Hepatocyte (in vitro differentiated cells): ENCODE measurements at places on chromosomes 16 and 17. TPM values are rescaled to one million over a fixed set of nuclear protein-coding genes. Genes with fewer than 3 reads are reported as not detected.
A peak's percentile ranks its signal among the peaks of the same experiment; 100 is the strongest.

Gene ADAD2
- not detected in 2 replicates for total RNA-seq

Gene ST6GALNAC2
- total RNA-seq: 1.4 and 2.3 TPM in 2 replicates

Gene ABCC11
- total RNA-seq: 0.88 and 2.0 TPM in 2 replicates

DNA sequence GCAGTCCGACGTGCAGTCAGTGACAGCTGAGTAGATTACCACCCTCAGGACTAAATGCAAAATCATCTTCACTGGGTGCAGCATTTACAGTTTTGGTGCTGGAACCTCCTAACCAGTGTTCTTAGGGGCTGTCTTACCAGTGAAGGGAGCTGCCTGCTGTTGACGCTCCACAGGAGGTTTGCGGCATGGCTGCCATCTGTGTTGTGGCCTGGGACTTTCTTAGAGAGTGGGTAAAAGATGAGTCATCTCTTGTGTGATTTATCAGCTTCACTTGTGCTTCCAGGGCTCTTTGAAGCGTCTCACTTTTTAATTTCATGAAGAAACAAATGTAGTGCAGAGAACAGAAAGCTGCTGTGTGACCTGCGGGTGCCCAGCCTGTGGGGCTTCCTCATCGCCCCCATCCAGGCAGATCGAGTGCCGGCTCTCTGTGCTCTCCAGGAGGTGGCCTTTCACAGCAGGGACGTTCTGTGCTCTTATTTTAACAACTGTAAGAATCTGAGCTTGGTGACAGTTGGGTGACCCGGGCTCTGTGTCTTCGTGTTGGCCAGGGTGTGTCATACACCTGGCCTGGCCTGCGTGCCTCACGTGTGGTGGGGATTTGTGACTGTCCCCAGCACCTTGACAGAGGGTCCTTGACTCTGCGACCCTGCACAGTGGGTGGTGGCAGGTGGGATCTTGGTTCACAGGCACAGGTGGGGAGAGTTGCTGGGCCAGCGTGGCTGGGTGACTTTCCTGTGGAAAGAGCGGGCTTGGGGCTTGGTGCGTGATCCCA lies 24.3 kb upstream of the ZNF750 start:
- peak; percentile 54 for DNase-seq
- no peak overlapping the region for H3K4me3 ChIP-seq
- H3K27ac ChIP-seq: peak overlapping the region; percentile 59
- no peaks in the 10 kb centered on the region for H3K36me3 ChIP-seq
- no peaks in the 10 kb centered on the region for H3K27me3 ChIP-seq

DNA sequence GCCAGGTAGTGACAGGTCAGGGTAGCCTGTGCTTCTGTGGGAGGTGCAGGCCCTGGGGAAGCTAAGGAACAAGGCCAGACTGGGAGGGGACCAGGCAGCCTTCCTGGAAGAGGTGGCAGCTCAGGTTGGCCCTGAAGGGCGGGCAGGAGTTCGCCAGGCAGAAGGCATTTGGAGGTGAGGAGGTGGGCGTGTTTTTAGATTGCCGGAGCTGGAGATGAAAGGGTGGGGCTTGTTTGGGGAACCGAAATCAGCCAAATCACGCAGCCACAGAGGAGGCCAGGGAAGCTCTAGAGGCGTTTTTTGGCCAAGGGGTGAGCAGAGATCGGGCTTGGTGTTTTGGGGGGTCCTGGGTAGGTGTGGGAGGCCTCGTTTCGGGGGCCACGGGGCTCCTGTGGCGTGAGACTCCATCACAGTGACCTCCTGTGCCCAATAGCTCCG lies 7.6 kb downstream of the ADCY7 start:
- no peaks in the 10 kb centered on the region for H3K36me3 ChIP-seq
- DNase-seq: no peak
- no peaks in the 10 kb centered on the region for H3K27me3 ChIP-seq
- H3K4me1 ChIP-seq: no peaks in the 10 kb centered on the region
- H3K27ac ChIP-seq: no peak overlapping the region

GRCh38 chr17:28712705-28713415 lies 1.2 kb upstream of the PROCA1 start:
- no peaks in the 10 kb centered on the region for H3K27me3 ChIP-seq
- peaks cover 30% of the 10 kb centered on the region for H3K4me1 ChIP-seq
- H3K27ac ChIP-seq: peak overlapping the region; percentile 97
- H3K4me3 ChIP-seq: no peak overlapping the region
- DNase-seq: no peak

GRCh38 chr16:2471016-2471652 lies at the start of gene NTN3:
Gene NTN3, plus strand, starts transcription at chr16:2471297. Its CDS starts 405 bp downstream, at chr16:2471702.
- H3K36me3 ChIP-seq: no peaks in the 10 kb centered on the region
- peak; percentile 84 for DNase-seq
- H3K4me1 ChIP-seq: peaks cover 63% of the 10 kb centered on the region
- H3K27me3 ChIP-seq: peaks cover 8% of the 10 kb centered on the region
- H3K4me3 ChIP-seq: peak within 1 kb of the TSS; percentile 55

DNA sequence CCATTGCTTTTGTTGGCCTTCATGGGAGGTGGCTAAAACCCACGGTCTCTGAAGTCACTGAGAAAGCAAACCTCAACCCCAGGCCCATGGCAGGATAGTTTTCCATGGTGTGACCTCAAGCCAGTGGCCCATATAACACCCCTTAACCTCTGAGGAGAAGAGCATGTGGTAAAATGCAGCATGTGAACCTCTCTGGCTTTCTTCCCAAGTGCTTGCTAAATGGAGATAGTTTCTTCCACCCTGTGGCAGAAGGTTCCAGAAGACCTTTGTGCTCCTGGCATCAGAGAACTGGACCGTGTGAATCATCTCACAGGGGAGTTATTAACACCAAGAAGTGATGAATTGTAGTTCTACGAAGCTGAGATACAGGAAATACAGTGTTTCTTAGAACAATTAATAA lies 47.3 kb downstream of the MYOCD start:
- no peaks in the 10 kb centered on the region for H3K36me3 ChIP-seq
- DNase-seq: no peak
- H3K27me3 ChIP-seq: no peaks in the 10 kb centered on the region
- no peaks in the 10 kb centered on the region for H3K4me1 ChIP-seq
- H3K4me3 ChIP-seq: no peak overlapping the region
- H3K27ac ChIP-seq: no peak overlapping the region

GRCh38 chr17:82392209-82392920 lies 20.8 kb downstream of the UTS2R start:
- peak; percentile 2 for DNase-seq
- H3K36me3 ChIP-seq: no peaks in the 10 kb centered on the region
- no peaks in the 10 kb centered on the region for H3K4me1 ChIP-seq
- H3K27me3 ChIP-seq: no peaks in the 10 kb centered on the region
- no peak overlapping the region for H3K4me3 ChIP-seq

DNA sequence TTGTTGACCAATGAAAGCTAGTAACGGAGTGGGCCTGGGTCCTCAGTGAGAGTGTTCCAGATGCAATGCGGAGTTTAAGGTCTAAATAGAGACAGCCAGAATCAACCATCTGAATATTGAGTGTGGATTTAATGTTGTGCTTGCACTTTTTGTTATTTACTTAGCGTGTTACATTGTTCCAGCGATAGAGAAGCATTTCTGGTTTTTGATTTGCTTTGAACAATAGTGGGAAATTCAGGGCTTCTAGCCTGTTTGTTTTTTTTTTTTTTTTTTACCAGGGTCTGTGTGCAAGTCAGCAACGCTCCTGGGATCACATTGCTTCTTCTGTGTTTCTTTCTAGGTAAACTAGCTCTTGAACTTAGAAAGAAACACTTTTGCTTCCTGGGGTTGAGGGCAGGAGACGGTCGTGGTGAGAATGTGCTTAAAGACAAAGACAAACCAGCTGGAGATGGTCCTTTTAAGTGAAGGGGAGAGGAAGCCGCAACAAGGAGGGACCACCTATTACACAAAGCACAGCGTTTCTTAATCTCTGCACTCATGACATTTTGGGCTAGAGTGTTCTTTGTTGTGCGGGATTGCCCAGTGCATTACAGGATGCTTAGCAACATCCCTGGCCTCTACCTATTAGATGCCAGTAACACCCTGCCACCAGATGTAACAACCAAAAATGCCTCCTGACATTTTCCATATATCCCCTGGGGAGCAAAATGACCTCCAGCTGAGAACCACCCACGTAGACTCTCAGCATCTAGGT lies 119.2 kb downstream of the MAP2K6 start:
- H3K27me3 ChIP-seq: no peaks in the 10 kb centered on the region
- H3K4me3 ChIP-seq: no peak overlapping the region
- DNase-seq: no peak
- H3K36me3 ChIP-seq: no peaks in the 10 kb centered on the region

- H3K27ac ChIP-seq: no peak overlapping the region
- no peak for DNase-seq
- no peaks in the 10 kb centered on the region for H3K4me1 ChIP-seq
- H3K36me3 ChIP-seq: no peaks in the 10 kb centered on the region
- H3K4me3 ChIP-seq: no peak overlapping the region
- H3K27me3 ChIP-seq: no peaks in the 10 kb centered on the region
These were observed 28.6 kb downstream of the GTF3C1 start for GRCh38 chr16:27520982-27521673.
